LHCN-M2 (cell line): ENCODE measurements at places on chromosomes 16 and 17. TPM values are rescaled to one million over a fixed set of nuclear protein-coding genes. Genes with fewer than 3 reads are reported as not detected.

The TOP2A gene
- 264 and 349 TPM in 2 replicates for total RNA-seq

The SDK2 gene
- under 0.01 TPM in 1 of 2 replicates, not detected in the other for total RNA-seq

The MT1E gene
- total RNA-seq, result 712 and 733 TPM in 2 replicates

The YWHAE gene
- 605 and 722 TPM in 2 replicates for total RNA-seq

The ACSM2A gene
- total RNA-seq, result not detected in 2 replicates

The TSPAN10 gene
- total RNA-seq, result 8.5 and 8.8 TPM in 2 replicates

The CCL2 gene
- total RNA-seq, result not detected in 2 replicates

The TNFRSF13B gene
- total RNA-seq, result not detected in 2 replicates

The CLEC19A gene
- total RNA-seq, result not detected in 2 replicates

The GPR139 gene
- total RNA-seq, result not detected in 2 replicates

The ZG16 gene
- not detected in 2 replicates for total RNA-seq

The SLC47A2 gene
- not detected in 2 replicates for total RNA-seq

The LITAFD gene
- total RNA-seq, result not detected in 2 replicates

The TBX2 gene
- total RNA-seq, result 5.6 and 7.5 TPM in 2 replicates

The NPB gene
- 0.86 and 2.9 TPM in 2 replicates for total RNA-seq

The CIAO2B gene
- total RNA-seq, result 147 and 148 TPM in 2 replicates

The KRT34 gene
- 0.29 and 1.0 TPM in 2 replicates for total RNA-seq

The CCDC40 gene
- 4.5 and 5.7 TPM in 2 replicates for total RNA-seq

The CHD9NB gene
- 1.7 and 1.8 TPM in 2 replicates for total RNA-seq

The CYGB gene
- 3.3 and 3.7 TPM in 2 replicates for total RNA-seq

The MCRIP2 gene
- total RNA-seq, result 19.7 and 20.2 TPM in 2 replicates

The ATF7IP2 gene
- 5.9 and 13.6 TPM in 2 replicates for total RNA-seq

The DLX4 gene
- 0.06 TPM in 1 of 2 replicates, not detected in the other for total RNA-seq

The MSL1 gene
- 62.1 and 62.8 TPM in 2 replicates for total RNA-seq

The PRSS36 gene
- 0.40 and 0.64 TPM in 2 replicates for total RNA-seq

The CDH1 gene
- not detected in 2 replicates for total RNA-seq
